ENCODE measurements at places on chromosomes 4 and X.

- peak; percentile 20 for DNase-seq
These were observed 16.9 kb upstream of the LRBA start for GRCh38 chr4:151031831-151032605.

GRCh38 chr4:92265021-92265420, 38.7 kb upstream of the GRID2 start:
- no peak for DNase-seq

- no peak for DNase-seq
These were observed 199.9 kb upstream of the MAGEB2 start for GRCh38 chrX:30015440-30015839.

GRCh38 chr4:24780936-24781495, 14.4 kb upstream of the SOD3 start:
- no peak for DNase-seq

GRCh38 chr4:90078440-90078839, 48.8 kb upstream of the CCSER1 start:
- no peak for DNase-seq

- peak; percentile 10 for DNase-seq
These were observed at the start of gene ESX1 for GRCh38 chrX:104254442-104255115. ESX1 (minus strand) TSS chrX:104254933; CDS start chrX:104254849, 84 bp downstream.

- no peak for DNase-seq
These were observed 108.4 kb upstream of the ZCCHC13 start for GRCh38 chrX:74195605-74196004.

DNA sequence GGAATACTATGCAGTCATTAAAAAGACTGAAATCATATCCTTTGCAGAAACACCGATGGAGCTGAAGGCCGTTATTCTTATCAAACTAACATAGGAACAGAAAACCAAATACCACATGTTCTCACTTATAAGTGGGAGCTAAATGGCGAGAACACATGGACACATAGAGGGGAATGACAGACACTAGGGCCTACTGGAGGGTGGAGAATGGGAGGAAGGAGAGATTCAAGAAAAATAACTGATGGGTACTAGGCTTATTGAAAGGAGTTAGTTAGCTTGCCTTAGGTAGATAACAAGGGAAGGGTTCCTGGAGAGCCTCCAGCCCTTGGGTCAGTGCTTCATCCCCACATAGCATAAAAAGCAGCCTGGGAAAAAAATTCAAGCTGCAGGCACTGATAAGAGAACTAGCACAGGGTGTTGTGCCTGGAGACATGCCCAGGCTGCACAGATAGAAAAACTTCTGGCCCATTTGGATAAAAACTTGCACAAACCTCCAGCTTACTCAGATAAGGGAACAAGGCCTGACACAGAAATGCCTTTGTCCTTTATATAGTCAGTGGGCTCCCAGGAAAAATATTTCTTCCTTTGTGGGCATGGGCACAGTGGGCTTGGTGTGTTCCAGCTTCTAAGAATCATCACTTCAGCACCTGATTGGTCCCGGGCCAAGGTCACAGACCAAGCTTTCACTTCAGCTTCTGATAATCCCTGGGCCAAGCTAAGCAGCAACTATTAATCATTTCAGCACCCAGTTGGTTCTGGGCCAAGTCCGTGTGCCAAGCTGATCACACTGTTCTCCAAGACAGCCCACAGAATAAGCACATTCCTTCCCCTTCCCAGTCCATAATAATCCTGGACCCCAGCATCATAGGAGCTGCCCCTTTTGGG, 23.1 kb upstream of the PWWP3B start:
- no peak for DNase-seq

GRCh38 chr4:164304101-164304639, 449.8 kb upstream of the SMIM31 start:
- DNase-seq, result no peak

DNA sequence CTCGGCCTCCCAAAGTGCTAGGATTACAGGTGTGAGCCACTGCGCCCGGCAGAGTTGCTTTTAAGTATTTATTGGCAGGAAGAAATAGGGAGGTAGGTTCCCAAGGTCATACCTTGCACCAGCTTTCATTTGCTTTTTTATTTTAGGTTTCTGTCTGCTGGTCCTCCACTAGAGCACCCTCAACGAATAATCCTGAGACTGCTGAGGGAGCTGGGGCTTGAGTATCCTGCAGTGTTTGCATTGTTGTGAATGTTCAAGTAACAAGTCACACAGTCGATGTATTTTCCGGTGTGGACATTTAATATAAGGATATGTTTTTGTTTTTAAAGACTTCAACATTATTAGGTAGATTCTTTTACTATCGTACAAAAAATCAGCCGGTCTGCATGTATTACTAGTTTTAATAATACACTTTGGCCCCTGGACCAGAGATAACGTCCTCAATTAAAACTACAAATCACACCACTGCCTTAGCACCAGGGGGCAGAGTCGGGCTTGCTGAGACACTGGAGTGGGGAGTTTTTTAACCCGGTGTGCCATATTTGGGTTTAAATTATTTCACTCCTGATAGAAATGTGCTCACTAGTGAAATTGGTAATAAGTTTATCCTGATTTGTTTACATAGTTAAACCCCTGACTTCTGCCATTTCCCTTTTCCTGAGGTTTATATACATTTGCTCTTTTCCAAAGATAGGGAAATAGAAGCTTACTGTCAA, 11.6 kb downstream of the SMIM20 start:
- peak; percentile 56 for DNase-seq

DNA sequence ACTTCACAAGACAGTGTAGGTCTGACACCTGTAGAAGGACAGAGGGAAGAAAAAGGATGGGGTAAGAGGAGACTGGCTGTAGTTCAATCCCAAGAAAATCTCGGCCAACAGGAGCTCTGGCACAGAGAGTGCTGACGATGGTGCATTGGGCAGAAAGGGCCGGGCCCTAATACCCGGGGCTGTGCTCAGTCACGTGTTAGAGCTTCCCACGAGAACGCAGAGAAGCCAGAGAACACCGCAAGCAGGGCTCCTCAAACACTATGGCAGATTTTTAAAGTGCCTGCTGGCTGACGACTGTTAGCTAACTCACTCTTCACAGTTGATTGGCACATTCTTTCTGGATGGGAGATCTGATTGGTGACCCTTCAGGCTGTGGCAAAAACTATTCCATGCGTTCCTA, 35.5 kb downstream of the EREG start:
- DNase-seq, result no peak

GRCh38 chrX:118522230-118522926, 26.8 kb downstream of the DOCK11 start:
- DNase-seq, result no peak

GRCh38 chrX:14872355-14872754, 514 bp downstream of the FANCB start:
- DNase-seq, result peak; percentile 26

GRCh38 chrX:146433771-146434170, 375.8 kb upstream of the CXorf51B start:
- DNase-seq, result no peak

- DNase-seq, result no peak
These were observed 42.2 kb downstream of the METTL14 start for GRCh38 chr4:118727360-118727759.

DNA sequence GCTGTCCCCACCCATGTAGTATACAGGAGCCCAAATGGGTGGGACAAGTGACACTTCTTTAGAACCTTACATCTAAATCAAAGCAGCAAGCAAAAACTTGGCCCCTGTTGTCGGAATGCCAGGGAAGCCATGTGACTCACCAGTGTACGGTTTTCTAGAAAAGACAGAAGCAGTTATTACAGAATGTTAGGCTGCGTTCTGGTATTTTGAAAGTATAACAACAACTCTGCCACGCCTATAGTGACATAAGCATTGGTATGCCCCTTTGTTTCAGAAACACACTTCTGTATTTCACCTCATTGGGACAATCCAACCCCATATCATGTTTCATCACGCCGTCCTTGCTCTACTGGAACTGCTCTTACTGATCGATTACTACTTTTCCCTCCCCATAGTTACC, 14.8 kb downstream of the PDHA1 start:
- DNase-seq, result no peak

DNA sequence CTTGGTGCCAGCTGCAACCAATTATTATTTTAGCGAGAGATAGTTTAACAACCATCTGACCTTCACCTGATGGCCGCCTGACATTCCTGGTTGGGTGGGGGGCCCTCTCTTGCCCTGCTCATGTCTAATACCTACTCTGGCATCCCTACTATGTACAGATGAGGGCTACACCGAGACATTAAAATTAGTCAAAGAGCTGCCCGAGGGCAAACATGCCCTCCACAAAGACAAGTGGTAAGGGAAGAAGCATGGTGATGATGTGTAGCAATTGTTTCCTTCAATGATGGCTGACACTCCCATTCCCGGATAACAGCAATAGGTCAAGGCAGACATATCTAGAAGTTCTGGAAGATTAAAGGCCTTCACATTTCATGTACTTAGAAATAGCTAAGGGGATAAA, 49.6 kb downstream of the MAP7D3 start:
- no peak for DNase-seq

- no peak for DNase-seq
These were observed 31.7 kb upstream of the INTU start for GRCh38 chr4:127601029-127601428.

DNA sequence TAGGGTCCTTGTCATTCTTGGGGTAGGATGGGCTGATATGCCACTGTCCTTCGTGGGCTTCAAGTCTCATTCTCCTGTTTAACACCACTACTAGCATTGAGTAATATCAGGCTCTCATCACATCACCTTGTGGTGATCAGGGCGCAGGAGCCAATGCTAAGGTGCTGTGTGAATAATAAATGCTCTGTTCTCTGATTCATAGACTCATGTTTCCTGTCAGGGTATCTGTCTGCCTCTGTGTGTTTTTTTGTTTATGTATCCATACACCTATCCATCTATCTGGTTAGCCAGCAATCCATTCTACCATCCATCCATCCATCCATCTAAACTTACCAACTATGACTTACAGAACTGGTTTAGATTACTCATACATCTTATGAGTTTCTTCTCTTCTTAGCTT, 525.1 kb upstream of the ATOH1 start:
- no peak for DNase-seq

DNA sequence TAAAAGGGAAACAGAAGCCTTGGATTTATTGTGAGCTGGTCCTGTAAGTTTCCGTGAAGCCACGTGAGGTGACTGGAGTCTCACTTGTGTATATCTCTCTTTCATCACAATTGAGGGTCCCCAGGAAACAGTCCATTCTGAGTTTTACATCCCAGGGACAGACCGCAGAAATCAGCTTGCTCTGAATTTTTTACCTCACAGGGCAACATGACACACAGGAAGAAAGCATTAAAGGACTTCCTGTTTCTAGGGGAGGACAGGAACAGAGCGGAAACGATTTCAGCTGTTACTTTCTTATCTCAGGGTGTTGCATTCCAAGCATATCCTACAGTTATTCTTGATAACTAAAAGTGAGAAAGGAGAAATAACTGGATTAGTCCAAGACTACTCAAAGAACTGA, 553.5 kb downstream of the TRAM1L1 start:
- DNase-seq, result no peak

DNA sequence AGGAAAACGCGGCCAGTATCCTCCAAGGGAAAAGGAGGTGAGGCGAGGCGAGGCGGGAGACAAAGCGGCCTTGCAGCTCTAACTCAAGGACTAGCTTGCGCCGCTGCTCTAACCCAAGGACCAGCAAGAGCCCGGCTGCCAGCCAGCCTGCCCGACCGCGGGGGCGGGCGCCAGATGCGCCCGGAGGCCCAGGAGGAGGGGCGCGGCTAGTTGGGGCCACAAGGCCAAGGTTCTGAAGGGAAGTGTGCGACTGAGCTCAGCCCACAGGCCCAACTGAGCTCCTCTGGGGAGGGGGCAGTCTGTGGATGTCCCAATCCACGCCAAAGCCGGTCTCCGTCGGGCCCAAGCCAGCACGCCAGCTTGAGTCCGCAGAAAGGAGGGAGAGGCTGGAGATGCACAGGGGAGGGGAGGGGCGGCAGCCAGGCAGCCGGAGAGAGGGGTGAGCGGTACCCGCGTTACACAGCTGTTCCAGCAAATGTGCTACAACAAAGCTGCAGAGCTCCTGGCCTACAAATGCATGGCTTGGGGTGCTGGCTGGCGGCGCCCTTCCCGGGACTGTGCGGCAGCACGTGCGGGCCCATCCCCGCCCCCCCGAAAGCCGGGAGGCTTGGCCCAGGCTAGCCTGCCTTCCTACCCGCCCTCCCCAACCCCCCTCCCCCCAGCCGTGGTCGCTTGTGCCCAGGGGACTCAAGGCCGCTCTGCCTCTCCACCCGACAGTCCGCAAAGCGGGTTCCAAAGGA, 637 bp downstream of the AMER1 start:
- DNase-seq, result peak; percentile 18

DNA sequence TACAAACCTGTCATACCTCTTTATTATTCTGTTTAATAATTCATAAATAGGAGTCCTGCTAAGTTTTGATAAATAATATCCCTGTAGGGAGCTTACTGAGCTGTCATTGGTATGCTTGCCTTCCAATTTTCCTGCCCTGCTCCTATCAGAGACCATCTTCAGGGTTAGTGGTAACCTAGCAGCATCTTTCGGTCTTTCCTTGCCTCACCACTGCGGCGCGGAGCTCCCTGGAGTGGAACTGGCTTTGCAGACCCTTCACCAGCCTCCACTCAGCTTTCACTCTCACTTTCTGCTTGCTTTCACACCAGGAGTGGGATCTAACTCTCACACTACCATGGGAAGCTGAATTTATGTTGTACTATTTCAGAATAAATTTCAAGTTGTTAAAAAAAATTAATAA, 481.7 kb upstream of the ATOH1 start:
- no peak for DNase-seq

DNA sequence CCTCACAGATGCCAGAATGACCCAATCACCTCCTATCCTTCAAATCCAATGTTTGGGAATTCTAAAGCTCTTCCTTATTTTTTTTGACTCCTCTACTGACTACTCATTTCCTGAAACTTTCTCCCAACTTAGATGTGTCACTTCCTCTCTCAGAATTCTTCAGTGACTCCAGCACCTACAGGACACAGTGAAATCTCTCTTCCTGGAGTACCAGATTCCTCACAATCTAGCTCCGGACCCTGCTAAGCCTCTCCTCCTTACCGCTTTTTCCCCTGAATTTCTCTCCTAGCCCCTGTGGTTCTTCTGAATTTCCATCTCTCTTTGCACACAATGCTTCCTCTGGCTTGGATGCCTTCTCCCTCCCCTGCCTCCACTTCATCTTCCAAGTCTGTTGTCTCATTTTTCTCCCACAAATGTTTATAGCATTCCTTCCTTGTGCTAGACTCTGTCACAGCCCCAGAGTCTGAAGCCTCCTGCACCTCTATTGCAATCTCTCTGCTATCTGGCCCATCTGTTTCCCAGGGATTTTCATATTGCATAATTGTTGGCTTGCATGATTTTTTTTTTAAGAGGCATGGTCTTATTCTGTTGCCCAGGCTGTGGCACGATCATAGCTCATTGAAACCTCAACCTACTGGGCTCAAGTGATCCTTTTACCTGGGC, 80.1 kb downstream of the ANAPC4 start:
- no peak for DNase-seq

DNA sequence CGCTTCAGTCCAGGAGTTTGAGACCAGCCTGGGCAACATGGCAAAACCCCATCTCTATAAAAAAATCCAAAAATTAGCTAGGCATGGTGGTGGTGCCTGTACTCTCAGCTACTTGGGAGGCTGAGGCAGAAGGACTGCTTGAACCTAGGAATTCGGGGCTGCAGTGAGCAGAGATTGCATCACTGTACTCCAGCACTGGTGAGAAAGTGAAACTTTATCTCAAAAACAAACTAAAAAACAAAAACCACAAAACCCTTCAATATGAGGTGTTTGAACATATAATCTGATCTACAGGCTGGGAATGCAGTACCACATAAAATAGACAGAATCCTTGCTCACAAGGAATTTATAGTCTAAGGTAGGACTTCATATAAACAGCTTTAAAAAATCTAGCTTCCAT, 103.9 kb downstream of the PDS5A start:
- DNase-seq, result no peak

GRCh38 chr4:150004481-150004880, 73.8 kb upstream of the DCLK2 start:
- no peak for DNase-seq

GRCh38 chrX:34656467-34656841, 631 bp downstream of the TMEM47 start:
- no peak for DNase-seq

Measured in activated CD4-positive, alpha-beta memory T cell treated with anti-CD3 and anti-CD28 coated beads for 36 hours (primary cell).